Bone marrow (tissue), 2 donors: ENCODE measurements at places on chromosomes 13 and 19.
A peak's percentile ranks its signal among the peaks of the same experiment; 100 is the strongest.

DNA sequence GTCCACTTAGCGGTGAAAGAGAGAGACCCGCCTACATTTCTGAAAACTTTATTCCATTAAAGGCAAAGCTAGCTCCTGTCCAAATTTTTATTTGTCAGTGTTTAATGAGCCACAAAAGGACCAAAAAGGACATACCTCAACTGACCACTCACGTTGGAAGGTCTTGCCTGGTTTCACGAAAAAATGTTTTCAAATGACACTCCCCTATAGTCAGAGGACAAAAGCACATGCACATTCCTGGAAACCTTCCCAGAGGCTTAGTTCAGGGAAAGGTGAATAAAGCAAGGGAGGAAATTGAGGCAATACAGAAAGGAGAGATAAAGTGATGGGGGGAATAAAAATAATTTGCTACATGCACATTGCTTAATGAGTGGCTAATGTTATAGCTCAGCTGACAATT, 55.6 kb downstream of the DOCK9 start:
- no peak for DNase-seq

GRCh38 chr19:16821081-16821480, 8.1 kb upstream of the SIN3B start:
- DNase-seq = no peak

- no peak for DNase-seq
Observed at GRCh38 chr13:40969169-40969901, 49.8 kb downstream of the ELF1 start.

- DNase-seq = peak; percentile 66
Observed at GRCh38 chr19:40797963-40798682, 868 bp upstream of the EGLN2 start.

- DNase-seq = no peak
Observed at GRCh38 chr19:30857388-30857787, 485.2 kb downstream of the ZNF536 start.
